ENCODE measurements at places on chromosomes 16 and 17.

DNA sequence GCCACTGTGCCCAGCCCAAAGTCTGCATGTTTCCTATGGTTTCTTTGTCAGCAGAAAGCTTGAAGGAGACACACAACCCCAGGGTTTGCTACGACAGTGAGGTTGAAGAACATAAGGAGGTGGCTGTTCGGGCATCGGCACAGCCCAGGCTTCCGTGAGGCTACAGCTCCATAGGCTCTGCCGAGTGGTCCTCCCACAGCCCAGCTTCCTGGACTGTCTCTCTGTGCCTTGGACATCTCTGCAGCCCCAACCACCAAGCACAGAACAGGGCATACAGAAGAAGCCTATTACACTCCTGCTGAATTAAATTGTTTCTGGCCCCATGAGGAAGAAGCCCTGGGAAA is 3.2 kb upstream of the HAP1 start:
- DNase-seq: no peak

GRCh38 chr16:80923356-80923755 is 83.3 kb downstream of the CMC2 start:
- no peak for DNase-seq

GRCh38 chr16:23716484-23716883 is 3.5 kb upstream of the ERN2 start:
- DNase-seq: no peak

DNA sequence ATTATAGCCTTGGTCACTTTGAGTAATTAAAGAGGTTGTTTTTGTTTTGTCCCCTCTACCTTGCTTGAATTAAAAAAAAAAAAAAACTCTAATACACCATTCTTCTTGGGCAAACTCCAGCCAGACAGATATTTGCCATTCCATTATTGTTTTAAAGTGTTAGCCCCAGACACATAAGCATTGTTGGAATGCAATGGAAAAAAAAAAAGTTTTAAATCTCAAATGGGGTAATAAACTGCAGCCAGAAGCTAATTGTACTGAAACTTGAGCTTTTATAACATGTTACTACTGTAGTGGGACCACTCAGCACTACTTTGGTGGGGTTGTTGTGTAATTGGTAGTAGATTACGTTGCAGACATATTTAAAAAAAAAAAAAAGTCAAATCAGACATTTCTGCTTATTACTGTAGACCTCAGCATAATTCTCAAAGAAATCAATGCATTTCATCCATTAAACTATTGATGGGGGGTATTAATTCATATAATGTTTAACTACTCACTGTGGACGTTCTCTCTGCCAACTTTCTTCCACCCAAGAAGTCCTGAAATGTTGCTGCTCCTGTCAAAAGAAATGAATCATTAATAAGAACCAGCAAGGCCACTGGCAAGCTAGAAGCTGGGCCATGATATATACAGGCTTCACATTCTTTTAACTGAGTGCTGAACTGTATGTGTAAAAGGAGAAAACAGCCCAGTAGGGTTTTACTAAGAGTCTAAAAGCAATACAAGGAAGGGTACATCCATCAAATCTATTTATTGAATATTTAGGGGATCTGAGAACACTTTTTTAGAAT is 626.6 kb upstream of the SOX9 start:
- no peak for DNase-seq

DNA sequence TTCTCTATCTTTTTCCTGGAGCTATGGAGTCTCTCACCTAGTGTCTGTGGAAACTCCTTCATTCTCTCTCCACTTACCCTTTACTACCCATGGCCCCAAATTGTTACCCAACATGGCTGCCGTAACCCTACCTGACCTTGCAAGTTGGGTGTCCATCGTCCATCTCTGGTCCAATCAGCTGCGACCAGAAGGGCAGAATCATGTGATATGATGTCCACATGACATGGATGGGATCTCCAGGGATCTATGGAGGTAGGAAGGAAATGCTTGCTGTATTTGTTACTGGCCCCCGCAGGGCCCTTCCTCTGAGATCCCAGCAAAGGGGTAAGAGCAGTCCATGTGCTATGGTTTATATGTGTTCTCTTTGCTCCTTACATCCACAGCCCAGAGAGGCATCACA is 8.0 kb upstream of the DRC7 start:
- DNase-seq: no peak

GRCh38 chr17:44095647-44096496 is 25.3 kb downstream of the G6PC3 start:
- no peak for DNase-seq

DNA sequence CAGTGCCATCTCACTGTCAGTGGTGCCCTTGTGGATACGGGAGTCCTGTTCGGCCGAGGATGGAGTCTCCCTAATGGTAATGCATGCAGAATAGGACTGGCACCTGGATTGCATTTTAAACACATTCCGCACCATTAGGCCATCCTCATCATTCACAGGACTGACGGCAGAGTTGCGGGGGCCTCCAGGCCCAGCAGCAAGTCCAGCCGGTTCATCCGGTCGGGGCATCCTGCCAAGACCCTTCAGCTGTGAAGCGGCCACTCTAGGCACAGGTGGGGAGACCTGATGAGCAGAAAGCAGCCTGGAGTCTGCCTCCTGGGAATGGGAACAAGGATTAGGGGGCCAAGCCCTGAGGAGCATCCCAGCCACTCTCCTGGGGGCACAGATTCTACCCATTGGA is 90.3 kb upstream of the XYLT1 start:
- no peak for DNase-seq

GRCh38 chr16:2329532-2329931 is 11.0 kb downstream of the ABCA3 start:
- no peak for DNase-seq

- DNase-seq: no peak
Observed at GRCh38 chr17:7774055-7774521, 56.5 kb downstream of the DNAH2 start.

GRCh38 chr17:16288860-16289571 is 64.3 kb downstream of the CENPV start:
- DNase-seq: no peak

DNA sequence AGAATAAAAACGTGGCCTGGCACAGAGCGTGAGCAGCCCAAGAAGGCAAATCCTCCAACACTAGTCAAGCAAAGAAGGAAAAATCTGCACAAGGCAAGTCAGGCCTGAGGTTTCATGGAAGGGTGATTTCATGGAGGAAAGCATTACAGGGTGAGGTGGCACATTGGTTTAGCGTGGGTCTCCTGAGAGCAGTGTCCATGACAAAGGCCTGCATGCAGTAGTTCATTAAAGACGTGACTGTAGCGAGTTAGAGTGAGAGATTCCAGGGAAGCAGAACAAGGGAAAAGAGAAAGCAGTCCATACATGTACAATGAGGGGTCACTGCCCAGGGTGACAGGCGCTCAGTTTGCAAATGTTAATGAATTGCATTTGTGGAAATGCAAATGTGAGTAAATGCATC is 285.0 kb upstream of the ERCC4 start:
- no peak for DNase-seq

DNA sequence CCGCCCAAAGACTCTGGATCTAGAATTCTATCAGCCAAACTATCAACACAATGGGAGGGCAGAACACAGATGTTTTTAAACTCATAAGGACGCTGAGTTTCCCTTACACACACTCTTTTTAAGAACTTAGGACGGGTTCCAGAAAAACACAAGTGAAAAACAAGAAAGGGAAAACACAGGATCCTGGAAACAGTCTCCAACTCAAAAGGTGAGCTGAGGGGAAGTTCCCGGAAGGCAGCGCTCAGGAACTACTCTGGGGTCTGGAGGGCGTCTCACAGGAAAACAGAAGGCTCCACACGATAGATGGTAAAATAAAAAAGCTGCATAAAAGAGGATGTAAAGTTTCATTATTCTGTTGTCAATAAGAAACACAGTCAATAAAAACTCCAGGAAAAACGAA is 80.2 kb upstream of the DOC2B start:
- no peak for DNase-seq

DNA sequence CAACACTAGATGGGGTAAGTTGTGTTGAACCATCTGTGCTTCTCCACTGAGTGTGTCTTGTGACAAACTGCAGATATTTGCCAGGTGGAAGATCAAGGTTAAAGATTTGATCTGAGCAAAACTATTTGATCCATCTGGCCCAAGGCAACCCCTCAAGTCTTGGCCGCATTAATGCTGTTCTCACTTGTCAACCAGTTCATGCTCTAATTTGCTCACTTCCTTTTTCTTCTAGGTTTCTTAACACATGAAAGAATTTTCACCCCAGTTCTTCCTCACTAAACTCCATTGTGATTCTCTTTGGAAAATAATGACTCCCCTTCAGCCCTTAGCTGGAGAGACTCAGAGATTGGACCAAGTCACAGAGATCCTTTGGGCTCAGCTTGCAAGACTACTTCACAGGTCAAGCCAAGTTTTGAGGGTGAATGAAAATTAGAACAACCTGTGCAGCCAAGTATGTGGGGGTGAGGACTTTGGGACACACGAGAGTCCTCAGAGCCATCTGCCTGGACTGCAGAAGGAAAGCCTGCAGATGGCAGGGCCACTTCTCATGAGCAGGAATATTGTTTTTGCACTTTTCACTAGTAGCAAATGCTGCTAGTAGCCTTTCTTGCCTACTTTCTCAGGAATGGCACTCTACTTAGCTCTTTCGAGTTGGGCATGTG is 166.5 kb downstream of the AXIN2 start:
- DNase-seq: no peak

DNA sequence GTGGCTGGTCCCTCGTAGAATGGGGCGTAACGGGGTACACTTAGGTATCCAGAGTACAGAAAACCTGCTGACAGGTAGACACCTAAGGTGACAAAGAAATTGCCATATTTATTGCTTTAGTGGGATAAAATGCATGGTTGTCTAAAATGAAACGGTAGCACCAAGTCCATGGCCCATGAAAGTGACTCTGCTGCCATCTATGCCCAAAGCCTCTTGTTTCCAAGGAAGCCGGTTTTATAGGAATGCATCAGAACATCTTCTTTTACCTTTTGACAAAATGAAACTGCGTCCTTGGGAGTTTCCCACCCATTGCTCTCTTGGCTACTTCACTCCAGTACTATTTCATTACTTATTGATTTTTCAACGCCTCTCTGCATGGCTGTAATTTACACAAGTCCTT is 151.3 kb upstream of the ZFHX3 start:
- no peak for DNase-seq

DNA sequence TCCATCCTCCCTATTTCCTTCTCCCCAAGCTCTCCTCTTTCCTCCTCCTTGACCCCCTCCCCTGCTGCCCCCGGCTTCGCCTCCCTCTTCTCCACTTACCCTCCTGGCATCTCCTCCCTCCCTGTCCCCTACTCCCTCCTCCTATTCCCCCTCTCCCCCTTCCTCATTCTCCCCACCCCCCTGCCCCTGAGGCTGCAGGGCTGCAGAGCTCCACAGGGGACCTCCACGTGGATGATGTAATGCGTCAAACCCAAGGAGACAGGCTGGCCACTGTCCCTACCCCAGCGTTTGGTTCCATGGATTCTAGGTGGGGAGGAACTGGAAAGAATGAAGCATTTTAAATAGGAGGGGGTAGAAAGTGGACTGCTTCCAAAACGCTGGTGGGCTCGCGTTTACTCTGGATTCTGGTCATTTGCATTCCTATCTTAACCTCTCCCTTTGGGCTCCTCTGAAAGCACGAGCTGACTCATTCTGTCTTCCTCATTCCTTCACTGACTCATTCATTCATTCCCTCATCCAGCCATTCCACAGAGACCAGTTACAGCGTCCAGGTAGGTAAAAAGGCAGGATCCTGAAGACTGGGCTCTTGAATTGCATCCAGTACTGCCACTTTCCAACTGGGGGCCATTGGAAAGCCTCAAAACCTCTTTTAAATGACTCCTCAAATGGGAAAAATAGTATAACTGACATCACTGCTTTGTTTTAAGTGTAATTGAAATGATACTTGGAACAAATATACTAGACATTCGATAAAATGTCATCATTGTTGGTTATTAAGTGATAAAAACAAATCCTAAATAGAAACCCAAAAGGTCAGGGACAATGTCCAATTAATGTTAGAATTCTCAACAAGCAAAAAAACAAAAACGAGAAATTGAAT is 943 bp upstream of the COTL1 start:
- DNase-seq: peak; percentile 99

- no peak for DNase-seq
Observed at GRCh38 chr17:13283606-13284005, 265.8 kb upstream of the ELAC2 start.

DNA sequence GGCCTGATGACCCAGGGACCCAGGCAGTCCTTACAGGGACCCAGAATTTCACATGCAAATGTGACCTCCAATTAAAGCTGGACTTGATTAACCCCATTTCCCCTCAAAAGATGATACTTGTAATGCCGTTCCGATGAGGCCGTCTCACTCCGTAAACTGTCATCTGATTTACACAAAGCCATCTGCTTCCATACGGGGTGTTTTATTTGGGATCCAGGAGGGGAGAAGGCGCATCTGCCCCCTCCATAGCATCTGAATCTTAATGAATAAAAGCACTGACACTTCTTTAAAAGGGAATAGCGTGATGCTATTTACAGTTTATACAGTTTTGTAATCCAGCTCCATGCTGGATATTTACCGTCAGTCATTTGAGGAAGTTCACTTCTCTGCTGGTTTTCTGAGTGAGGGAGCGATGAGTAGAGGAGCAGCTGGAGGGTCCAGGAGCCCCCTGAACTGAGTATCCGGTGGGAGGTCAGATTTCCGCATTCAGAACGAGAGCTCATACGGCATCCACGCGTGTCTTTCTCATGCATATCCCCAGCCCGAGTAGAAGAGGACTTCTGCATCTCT is 452.7 kb downstream of the WWOX start:
- DNase-seq: no peak

- peak; percentile 65 for DNase-seq
Observed at GRCh38 chr17:61583242-61583641, 7.8 kb downstream of the NACA2 start.

GRCh38 chr16:68700120-68700519 is 37.0 kb upstream of the CDH1 start:
- DNase-seq: no peak

GRCh38 chr16:70576431-70577255 is 53.0 kb downstream of the SF3B3 start:
- DNase-seq: no peak

GRCh38 chr17:19867329-19868078 is at the start of gene ULK2:
Gene ULK2, minus strand, starts transcription at chr17:19867936. Its CDS starts 519 bp downstream, at chr17:19867417.
- peak; percentile 46 for DNase-seq

DNA sequence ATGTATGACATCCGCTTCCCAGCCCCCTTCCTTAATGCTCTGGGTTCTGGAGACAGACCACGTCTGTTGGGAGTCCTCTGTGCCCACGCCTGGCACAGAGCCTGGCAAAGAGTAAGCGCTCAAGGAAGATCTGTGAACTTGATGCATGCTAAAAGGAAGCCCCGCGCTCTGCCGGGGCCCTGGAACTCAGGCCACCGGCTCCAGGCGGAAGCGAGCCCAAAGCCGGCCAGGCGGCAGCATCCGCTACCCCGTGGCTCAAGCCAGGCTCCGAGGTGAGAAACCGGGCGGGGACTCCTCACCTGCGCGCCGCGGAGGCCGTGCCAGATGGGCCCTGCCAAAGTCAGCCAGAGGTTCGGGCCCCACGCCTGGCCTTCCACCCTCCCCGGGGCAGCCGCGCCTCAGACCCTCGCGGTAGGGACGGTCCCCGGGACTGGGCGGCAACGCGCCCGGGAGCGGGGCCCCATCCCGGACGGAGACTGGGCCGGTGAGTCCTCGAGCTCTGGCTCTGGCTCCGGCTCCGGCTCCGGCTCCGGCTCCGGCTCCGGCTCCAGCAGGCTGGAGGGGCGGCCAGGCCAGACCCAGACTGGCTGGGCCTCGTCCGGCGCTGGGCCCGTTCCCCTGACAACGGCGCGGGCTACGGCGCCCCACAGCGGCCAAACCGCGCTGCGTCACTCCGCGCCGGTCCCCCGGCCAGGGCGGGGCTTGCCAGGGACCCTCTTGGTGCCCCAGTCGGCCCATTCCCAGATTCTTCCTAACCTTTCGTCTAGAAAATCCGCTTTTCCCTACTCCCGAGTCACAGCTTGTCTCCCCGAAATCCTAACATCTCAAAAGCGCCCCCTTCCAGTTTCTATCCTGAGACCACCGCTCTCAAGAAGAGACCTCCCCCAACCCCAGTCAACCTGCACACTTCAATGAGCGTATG is at the start of gene ZDHHC1:
ZDHHC1 (minus strand) TSS at position 606 of the 922 bp plus-strand sequence. CDS start 8,702 bp downstream, outside the sequence.
- DNase-seq: no peak

All from HCT116 (cell line).